ENCODE measurements at places on chromosomes 1 and 21. TPM values are rescaled to one million over a fixed set of nuclear protein-coding genes. Genes with fewer than 3 reads are reported as not detected.

DNA sequence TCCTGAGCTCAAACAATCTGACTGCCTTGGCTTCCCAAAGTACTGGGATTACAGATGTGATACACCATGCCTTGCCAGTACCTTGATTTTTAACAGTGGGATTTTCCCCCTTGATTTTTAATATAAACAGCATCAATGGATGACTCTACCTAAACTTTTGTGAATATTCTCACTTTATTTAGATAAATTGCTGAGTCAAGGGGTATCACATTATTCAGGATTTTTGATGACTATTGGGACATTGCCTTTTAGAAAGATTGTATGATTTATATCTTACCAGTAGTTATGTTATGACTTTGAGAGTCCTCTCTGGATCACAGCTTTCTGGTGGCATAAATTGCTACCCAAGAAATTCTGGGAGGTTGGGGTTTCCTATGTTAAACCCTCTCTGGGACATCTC, 112.5 kb upstream of the SPAG17 start:
- no peak for DNase-seq

GRCh38 chr1:89698624-89699023, 65.7 kb downstream of the LRRC8C start:
- DNase-seq = no peak

DNA sequence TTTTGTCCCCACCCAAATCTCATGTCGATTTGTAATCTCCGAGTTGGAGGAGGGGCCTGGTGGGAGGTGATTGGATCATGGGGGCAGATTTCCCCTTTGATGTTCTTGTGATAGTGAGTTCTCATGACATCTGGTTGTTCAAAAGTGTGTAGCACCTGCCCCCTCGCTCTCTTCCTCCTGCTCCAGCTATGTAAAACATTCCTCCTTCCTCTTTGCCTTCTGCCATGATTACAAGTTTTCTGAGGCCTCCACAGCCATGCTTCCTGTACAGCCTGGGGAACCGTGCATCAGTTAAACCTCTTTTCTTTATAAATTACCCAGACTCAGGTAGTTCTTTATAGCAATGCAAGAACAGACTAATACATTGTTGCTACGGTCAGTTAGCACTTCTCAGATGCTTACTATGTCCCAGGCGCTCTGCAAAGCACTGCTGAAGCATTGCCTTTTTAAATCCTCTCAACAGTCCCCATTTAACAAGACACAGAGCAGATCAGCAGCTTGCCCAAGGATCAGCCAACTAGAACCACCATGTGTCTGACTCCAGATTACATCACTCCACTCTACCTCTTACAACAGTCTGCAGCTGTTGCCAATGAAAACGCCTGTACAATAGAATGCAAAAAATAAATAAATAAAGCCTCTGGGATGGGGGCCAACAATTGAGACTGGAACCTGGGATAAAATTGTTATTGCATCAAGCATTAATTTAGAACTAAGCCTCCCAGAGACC, 52.4 kb upstream of the USP1 start:
- DNase-seq = no peak

DNA sequence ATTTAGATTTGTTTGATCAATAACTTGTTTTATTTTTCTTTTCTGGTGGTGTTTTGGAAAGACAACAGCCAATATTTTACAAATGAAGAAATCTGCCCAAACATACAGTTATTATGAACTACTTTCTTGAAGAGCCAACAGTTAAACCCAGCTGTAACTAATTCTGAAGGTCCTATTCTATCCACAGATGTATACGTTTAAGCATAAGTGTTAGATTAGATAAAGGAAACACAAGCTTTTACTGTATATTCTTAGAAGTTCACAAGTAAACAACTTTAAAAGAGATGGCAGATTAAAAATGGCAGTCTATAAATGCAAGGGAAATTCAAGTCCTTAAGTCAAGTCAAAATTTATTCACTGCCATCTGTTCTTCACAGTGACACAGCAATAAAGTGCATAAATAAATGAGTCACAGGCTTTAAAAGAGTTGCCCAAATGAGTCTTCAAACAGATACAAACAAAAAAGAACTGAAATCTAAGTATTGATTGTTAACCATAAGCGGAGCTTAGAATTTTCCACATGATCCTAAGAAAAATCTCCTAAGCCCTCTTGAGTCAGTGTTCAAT, 49.9 kb upstream of the KCNH1 start:
- DNase-seq = no peak

- peak; percentile 39 for DNase-seq
Observed at GRCh38 chr1:205928317-205928716, 14.9 kb downstream of the SLC26A9 start.

GRCh38 chr1:85867189-85867588, 159.0 kb upstream of the ZNHIT6 start:
- no peak for DNase-seq

- no peak for DNase-seq
Observed at GRCh38 chr1:97996880-97997279, 76.0 kb upstream of the DPYD start.

DNA sequence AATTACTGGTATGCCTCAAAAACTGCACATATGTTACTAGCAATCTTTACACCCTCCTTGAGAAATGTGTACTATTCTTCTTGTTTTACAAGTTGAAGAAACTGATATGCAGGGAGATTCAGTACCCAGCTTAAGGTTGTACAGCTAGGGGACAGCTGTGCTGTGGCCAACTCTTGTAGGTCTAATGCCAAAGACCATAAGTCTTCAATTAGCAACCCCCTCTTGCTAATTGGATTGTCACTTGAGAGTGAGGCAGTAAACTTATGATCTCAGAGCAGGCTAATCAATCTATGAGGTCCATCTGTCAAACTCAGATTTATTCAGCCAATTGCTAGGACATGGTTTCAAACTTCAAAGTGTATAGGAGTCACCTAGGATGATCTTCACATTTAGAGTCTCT, 492.0 kb upstream of the USP24 start:
- DNase-seq = no peak

GRCh38 chr21:37958537-37958936, 42.3 kb upstream of the KCNJ6 start:
- no peak for DNase-seq

GRCh38 chr1:27634985-27635367, at the start of gene FGR:
FGR (minus strand) TSS chr1:27635185; CDS start chr1:27623916, 11,269 bp downstream.
- DNase-seq = peak; percentile 86

DNA sequence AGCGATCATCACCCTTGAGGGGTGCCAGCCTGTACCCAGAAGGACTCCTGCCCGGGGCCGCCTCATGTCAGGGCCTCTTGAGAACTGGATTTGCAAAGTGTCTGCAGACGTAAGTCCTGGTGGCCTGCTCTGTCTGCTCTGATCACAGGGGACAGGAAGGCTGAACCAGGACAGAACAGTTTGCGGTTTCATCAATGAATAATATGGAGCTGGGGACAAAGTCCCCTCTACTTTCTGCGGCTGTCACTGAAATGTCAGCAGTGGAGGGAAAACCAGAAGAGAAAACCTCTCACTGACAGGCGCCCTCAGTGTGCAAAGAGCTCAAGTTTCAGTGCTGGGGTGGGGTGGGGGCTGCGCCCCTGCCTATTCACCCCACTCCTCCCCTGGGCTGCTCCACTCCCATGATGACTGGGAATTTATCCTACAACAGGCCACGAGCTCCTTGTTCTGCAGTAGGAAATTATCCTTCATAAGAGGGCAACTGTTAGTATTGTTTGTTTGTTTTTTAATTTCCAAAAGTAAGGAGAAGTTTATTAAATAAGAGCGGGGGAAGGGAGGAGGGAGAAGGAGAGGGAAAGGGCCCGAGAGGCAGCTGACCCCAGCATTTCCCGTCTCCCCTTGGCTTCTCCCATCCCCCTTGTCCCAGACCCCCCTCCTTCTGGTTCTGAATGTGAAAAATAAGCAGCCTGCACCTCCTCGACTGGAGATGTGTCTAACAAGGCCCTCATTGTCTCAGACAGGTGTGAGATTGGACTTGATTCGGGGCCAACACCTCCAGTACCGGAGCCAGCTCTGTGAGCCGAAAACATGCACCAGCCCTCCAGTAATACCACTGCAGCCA, 149.2 kb downstream of the CLIC6 start:
- DNase-seq = no peak

PTPN22 gene
- total RNA-seq = 0.70 TPM

SH2D5 gene
- total RNA-seq = not detected

RGS4 gene
- total RNA-seq = 10.7 TPM

ITGB2 gene
- 11.5 TPM for total RNA-seq

ECM1 gene
- total RNA-seq = 14.5 TPM

Data from cardiac septum (tissue), 1 donor.